ENCODE measurements at places on chromosomes 3 and 15. TPM values are rescaled to one million over a fixed set of nuclear protein-coding genes. Genes with fewer than 3 reads are reported as not detected.

PLA2G4B gene
- total RNA-seq = 7.5 TPM

IGSF11 gene
- total RNA-seq = 21.0 TPM

- DNase-seq = no peak
Observed at GRCh38 chr3:42688487-42689420, 3.4 kb downstream of the KLHL40 start.

- DNase-seq = peak; percentile 12
Observed at GRCh38 chr3:116442331-116443021, 2.8 kb downstream of the LSAMP start.

DNA sequence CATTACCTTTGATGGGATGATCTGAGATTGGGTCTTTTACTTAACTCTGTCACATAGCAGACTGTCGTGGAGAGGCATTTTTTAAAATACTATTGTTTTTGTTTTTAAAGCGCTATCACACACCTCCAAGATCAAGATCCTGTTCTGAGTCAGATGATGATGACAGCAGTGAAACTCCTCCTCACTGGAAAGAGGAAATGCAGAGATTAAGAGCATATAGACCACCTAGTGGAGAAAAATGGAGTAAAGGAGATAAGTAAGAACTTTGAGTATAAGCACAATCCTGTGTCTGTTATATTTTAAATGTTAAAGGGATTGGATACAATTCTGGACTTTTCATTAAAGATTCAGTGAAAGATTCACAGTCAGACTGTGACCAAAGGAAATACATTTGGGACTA, 18.4 kb upstream of the ZBTB47 start:
- no peak for DNase-seq

All from cerebellum (tissue), 4 donors.